ENCODE measurements at places on chromosomes 5 and 9.

GRCh38 chr5:17243287-17244063, 26.0 kb downstream of the BASP1 start:
- no peak for DNase-seq

DNA sequence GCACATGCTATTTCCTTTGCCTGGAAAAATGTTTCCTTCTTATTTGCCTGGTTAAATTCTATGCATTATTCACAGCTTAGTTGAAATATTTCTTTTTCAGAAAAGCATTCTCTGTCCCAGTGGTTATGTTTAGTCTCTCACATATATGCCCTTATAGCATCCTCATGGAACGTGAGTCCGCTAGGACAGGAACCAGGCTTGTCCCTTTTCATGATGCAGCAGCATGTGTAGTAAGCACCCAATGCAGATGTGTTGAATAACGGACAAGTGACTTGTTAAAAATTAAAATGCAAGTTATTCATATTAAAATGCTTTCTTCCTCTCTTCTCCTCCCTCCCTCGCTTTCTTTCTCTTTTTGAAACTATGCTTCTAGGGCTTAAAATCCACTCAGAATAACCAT, 349.3 kb downstream of the GLIS3 start:
- no peak for DNase-seq

DNA sequence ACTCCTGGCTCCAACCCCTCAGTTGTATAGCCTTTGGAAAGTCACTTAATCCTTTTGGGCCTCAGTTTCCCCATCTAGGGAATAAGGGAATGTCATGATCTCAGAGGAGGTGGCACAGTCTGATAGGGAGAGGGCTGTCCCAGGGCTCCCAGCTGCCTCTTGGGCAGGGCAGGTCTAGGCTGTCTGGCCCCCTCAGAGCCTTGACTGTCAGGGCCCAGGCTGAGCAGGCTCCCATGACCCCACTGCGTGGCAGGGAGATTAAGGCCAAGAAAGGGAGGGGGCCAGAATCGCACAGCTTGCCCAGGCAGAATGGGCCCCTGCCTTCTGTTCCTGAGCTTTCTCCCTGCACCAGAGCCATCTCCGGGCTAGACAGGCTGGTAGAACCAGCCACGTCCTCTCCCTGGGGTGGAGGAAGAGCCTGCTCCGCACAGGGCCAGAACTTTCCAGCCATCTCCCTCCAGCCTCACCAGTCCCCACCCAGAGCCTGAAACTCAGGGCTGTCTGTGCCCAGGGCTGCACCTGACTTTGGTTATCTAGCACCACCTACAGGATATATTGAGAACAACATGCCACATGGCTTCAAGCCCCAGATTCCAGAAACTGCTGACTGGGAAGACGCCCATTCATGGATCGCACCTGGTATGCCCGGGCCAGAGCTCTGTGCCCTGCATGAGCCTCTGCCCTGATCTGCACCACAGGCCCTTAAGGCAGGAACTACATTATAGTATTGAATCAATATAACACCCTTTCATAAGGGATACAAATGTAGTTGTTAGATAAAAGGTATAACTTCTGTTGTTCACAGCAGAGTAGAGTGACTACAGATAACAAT, 32.1 kb downstream of the NAIF1 start:
- peak; percentile 50 for DNase-seq

DNA sequence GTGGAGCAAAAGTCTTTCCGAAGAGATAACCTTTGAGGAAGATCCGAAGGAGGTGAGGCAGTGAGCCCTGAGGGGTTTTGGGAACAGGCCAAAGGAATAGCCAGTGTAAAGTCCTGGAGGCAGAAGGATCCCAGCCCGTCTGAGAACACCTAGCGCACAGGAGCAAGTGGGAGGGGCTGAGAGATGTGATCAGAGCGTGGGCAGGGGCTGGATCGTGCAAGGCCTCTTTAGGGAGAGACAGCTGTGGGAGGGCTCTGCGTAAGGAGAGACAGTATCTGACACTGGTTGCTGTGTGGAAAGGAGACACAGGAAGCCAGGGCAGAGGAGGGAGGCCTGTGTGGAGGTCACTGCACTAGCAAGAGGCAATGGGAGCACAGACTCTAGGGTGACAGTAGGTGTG, 68.2 kb downstream of the BARX1 start:
- no peak for DNase-seq

- DNase-seq, result no peak
Measured at GRCh38 chr9:19119246-19119645, 8.0 kb downstream of the PLIN2 start.
